Activated B cell treated with CpG ODN at 0.5 μM for 24 hours (primary cell): ENCODE measurements at places on chromosomes 16 and 17. TPM values are rescaled to one million over a fixed set of nuclear protein-coding genes. Genes with fewer than 3 reads are reported as not detected.

The ZG16 gene
- not detected in 2 replicates for total RNA-seq

The ZNF785 gene
- total RNA-seq: 20.0 and 22.8 TPM in 2 replicates

The IGFBP4 gene
- 17.2 and 18.0 TPM in 2 replicates for total RNA-seq

The BPTF gene
- 166 and 174 TPM in 2 replicates for total RNA-seq

The MYH1 gene
- total RNA-seq: not detected in 2 replicates

The HOXB6 gene
- not detected in 2 replicates for total RNA-seq

The HOXB8 gene
- total RNA-seq: not detected in 2 replicates

The SLFN5 gene
- 15.2 and 15.3 TPM in 2 replicates for total RNA-seq
